ENCODE measurements at places on chromosomes 1 and 21.

DNA sequence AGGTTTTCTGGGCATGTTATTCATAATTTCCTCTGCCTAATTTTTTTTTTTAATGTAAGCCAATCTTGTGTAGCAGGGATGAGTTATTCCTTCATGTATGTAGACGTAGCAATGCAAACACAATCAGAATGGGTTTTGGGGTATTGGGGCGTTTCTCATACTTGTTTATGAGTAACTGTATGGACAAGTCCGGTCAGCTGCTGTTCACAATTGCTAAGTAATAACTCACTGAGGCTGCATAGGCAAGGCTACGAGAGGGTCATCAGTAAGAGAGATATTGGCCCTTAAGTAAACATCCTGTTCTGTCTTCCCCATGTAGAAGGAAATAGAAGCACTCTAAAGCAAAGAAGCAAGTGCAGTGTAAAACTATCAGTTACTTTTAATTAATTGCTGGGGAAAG is 9.5 kb upstream of the TARS2 start:
- DNase-seq, result no peak

GRCh38 chr1:192669174-192669573 is 33.2 kb downstream of the RGS13 start:
- DNase-seq, result no peak

DNA sequence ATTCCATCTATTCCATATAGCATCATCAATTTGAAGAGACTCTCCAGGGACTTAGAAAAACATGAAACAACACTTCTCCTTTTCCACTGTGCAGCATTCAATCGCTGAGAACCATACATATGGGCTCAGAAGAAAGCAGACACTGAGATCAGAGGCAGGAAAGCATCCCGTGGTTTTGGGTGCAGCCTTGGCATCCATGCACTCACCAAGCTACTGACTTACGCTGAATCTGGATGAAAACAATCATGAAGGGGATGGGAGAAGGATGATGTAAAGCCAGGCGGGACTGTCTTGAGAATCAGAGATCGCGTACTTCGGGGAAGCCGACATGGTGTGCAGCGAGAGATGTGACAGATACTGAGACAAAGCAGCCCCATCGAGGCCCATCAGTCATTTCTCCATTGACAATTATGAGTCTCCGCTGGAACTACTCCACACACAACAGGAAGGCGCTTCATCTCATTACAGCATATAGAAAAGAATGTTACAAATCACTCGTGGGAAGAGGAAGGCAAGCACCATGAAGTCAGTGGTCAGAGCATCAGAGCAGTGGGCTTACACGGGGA is 2.3 kb upstream of the TIAM1 start:
- no peak for DNase-seq

- no peak for DNase-seq
Observed at GRCh38 chr1:36743286-36744005, 260.7 kb upstream of the CSF3R start.

DNA sequence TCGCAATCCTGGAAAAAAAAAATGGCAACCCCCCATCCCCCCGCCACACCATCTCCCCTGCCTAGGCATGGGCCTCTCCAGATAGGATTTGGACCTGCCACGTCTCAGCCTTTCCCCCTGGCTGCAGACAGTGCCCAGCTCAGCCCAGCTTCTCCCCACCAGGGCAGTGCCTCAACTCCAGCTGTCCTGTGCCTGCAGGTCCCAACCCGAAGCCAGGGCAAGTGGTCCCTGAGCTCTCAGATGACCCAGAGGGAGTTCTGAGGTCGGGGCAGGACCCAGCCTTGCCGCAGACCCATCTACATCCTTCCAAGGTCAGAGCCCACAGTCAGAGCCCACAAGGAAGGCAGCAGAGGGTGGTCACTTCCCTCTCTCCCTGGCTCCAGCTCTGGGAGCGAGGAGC is 86.7 kb upstream of the POU3F1 start:
- DNase-seq, result no peak

GRCh38 chr1:41428738-41429640 is 55.5 kb downstream of the EDN2 start:
- no peak for DNase-seq

GRCh38 chr21:43851593-43851992 is 13.4 kb upstream of the AGPAT3 start:
- DNase-seq, result no peak

DNA sequence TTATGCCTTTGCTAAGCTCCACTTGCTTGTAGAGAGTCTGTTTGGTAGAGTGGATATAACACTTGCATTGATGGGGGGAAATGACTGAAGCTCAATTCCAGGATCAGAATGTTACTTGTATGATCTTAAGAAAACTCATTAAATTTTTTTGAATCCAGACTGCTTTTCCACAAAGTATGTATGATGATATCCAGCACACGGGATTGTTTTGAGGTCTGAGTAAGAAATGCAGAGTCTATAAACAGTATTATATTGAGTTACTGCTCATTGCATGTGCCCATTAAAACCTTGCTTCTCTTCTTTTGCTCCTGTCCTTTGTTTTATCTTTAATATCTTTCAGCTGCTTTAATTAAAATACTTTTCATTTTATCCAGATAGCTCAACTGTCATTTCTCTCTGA is 570.4 kb upstream of the ZRANB2 start:
- DNase-seq, result no peak

- no peak for DNase-seq
Observed at GRCh38 chr1:23704834-23705495, 13.4 kb downstream of the RPL11 start.

DNA sequence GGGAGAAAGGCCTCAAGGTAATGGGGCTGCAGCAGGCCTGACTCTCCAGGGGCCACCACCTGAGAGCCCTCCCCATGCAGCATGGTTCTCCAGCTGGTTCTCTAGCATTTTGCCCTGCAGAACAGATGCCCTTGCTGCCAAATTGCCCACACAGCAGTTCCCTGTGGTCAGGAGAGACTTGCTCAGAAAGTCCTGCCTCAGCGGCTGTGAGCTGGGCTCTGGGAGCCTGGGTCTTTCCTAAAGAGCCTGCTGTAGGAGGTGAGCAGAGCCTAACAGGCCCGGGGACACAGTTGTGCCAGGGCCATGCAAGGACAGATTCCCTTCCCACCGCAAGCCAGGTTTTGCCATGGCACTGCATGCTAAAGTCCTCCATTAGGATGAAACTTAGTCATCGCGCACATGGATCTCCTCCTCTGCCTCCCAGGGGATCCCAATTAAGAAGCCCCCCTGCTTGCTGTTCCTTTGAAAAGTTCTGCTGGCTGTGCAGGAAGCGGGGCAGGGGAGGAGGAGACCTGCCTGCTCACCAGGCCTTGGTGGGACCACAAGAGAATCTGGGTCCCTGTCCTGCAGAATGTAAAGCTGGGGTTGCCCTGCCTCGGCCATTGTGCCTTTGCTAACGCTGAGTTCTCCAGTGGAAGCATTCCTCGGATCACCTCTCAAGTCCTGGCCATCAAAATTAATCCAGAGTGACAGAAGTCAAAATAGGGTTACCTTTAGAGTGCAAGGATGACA is 21.4 kb downstream of the TEX35 start:
- DNase-seq, result no peak

- DNase-seq, result no peak
Observed at GRCh38 chr1:13623021-13623637, 39.5 kb downstream of the PDPN start.

Data from activated gamma-delta T cell (primary cell).